COLO829 (cell line): ENCODE measurements at places on chromosomes 5 and 9.

- DNase-seq: no peak
Measured at GRCh38 chr9:104506565-104506964, 2.5 kb downstream of the OR13F1 start.

GRCh38 chr9:126956917-126957686, 42.5 kb downstream of the RALGPS1 start:
- no peak for DNase-seq

DNA sequence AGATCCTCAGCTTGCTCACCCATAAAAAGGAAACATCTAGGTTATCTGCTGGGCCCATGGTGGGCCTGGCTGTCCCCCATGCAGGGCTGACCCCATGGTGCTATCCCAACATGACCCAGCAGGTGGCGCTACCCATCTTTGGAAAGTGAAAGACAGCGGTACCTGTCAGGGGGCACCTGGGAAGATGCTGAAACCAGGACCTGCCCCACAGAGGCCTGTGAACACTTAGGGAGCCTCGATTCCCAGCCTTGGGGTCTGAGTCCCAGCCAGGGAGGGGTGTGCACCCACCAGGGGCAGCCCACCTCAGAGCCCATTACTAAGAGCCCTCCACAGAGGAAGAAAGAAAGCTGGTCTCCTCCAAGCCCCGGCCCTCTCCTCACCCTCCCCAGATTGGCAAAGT, 46.6 kb upstream of the IPPK start:
- peak; percentile 50 for DNase-seq

- peak; percentile 94 for DNase-seq
Measured at GRCh38 chr9:115109486-115109885, 8.5 kb downstream of the TNC start.

DNA sequence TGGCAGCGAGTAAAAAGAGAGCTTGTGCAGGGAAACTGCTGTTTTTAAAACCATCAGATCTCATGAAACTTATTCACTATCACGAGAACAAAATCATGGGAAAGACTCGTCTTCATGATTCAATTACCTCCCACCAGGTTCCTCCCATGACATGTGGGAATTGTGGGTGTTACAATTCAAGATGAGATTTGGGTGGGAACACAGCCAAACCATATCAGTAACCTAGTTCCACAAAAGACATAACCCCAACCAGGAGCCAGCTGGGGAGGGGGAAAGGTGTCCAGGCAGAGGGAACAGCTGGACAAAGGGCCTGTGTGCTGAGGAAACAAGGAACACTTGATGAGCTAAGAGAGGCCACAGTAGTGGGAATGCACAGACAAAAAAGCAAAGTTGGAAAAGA, 71.1 kb downstream of the BASP1 start:
- DNase-seq: no peak

- DNase-seq: no peak
Measured at GRCh38 chr9:119160551-119160950, 208.7 kb downstream of the BRINP1 start.

GRCh38 chr9:5518171-5518936, 8.0 kb downstream of the PDCD1LG2 start:
- DNase-seq: no peak

GRCh38 chr9:13952906-13953305, 361.0 kb downstream of the NFIB start:
- no peak for DNase-seq

- DNase-seq: peak; percentile 28
Measured at GRCh38 chr5:23208959-23209431, 298.4 kb upstream of the PRDM9 start.

DNA sequence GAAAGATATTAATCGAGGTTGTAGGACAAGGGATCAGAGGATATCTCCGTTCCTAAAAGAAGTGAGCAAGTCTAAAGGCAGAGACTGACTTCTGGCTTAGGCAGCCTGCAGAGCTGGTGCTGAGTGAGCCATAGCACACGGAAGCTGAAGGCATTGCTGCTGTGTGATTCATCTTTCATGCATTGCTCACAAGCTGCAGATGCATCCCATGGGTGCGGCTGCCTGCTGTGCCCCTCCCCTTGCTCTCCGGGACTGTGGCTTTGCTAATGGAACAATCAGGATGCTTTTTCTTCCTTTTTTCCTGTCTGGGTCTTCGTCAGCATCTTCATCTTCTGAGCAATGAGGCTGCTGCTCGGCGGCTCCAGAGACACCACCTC, 341.4 kb downstream of the DIRAS2 start:
- no peak for DNase-seq

DNA sequence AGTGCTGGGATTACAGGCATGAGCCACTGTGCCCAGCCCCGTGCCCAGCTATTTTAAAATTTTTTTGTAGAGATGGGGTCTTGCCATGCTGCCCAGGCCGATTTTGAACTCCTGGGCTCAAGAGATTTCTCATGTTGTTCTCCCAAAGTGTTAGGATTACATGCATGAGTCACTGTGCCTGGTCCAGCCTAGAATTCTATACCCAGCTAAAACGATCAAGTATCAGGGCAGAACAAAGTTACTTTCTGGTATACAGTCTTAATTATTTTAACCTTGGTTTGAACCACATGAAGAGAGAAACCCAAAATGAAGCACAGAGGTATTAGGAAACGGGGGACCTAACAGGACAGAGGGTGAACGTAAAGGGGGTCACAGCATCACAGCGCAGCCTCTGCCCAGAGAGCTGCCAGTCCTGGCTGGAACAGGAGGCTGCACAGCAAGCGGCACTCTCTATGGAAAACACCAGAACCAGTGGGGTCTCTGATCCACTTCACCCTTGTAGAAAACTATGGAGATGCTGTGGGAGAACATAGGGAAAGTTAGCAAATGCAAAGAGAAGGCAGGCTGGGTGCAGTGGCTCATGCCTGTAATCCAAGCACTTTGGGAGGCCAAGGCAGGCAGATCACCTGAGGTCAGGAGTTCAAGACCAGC, 10.2 kb downstream of the SQSTM1 start:
- no peak for DNase-seq

GRCh38 chr9:21624675-21625644, 142.8 kb upstream of the IFNE start:
- no peak for DNase-seq

GRCh38 chr5:173201636-173202265, 33.3 kb downstream of the NKX2-5 start:
- DNase-seq: peak; percentile 56

- no peak for DNase-seq
Measured at GRCh38 chr5:139104577-139105276, 93.4 kb downstream of the SIL1 start.

DNA sequence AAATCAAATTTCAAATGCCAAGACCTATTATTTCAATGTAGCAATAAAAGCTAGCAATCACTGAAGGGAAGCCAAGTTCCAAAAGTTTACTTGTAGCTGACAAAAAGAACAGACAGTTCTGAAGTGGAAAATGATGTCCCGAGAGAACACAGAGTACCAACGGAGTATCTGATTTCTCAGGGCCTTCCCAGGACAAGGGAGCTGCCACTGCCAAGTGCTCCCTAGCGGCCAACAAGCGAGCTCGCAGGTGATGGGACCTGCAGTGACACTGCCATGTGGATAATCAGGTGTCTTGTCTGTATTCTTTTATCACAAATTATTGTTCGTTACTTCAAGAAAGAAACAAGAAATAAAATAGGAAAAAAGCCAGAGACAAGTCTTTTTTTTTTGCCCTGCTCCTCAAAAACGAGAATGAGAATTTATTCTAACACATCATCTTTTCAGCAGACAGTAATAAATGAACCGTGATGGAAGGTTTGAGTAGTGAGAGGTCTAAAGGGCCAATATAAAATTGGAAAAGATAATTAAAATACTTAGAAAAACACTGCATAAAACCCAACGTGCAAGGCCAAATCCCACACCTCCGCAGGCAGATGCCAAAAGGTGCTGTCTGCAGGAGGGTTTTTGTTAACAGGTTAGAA, 159.4 kb downstream of the MYO10 start:
- DNase-seq: no peak

- DNase-seq: no peak
Measured at GRCh38 chr5:36052538-36052937, 14.1 kb downstream of the UGT3A2 start.

- no peak for DNase-seq
Measured at GRCh38 chr5:95600557-95600956, 19.3 kb upstream of the GPR150 start.

GRCh38 chr9:110255463-110256379, 586 bp downstream of the TXN start:
- no peak for DNase-seq

- DNase-seq: no peak
Measured at GRCh38 chr5:61273279-61273975, 58.6 kb upstream of the ZSWIM6 start.

- DNase-seq: no peak
Measured at GRCh38 chr9:80890124-80890523, 799.2 kb downstream of the TLE1 start.

DNA sequence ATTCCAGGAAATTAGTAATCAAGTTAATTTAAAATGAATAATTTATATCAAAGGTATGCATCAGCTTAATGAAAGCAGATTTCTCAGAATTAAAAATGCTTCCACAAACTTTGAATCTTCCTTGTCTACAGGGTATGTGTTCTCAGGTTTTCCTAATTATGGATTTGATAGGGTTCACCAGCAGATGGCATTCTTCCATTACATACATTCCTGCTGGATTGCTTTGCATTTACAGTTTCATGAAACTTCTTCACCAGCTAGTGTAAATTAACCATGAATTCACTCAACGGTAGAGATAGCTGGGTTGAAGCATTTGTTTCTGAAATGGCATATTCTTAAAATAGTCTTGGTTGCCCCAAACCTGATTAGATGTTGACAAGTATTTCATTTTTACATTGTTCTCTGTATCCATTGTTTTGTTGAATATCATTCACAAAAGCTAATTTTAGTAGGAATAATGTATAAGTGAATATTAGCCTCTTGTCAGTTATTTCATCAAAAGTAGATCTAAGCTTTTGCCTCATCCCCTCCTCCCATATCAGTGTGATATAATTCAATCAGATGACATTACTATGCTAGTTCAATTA, 68.7 kb upstream of the WDR41 start:
- peak; percentile 51 for DNase-seq

GRCh38 chr9:1759009-1759408, 256.1 kb upstream of the SMARCA2 start:
- DNase-seq: no peak

DNA sequence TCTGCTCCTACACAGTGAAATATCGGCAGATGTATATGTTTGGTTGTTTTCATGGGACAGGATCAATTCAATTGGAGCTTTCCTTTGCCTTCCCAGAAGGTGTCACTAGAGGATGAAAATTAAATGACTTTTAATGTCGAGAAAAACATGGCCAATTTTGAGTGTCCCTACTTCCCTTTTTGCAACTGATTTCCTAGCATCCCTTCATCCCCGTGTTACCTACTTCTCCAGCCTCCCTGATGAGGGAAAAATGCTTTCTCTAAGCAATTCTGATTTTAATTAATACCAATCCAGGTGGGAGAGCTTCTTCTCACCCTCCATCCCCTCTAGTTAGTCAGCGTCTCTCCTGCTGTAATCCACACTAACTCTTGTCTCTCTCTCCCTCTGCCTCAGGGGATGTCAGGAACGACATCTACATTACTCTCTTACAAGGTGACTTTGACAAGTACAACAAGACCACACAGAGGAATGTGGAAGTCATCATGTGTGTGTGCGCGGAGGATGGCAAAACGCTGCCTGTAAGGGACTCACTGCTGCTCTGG, 64.9 kb downstream of the DOCK2 start:
- DNase-seq: no peak

DNA sequence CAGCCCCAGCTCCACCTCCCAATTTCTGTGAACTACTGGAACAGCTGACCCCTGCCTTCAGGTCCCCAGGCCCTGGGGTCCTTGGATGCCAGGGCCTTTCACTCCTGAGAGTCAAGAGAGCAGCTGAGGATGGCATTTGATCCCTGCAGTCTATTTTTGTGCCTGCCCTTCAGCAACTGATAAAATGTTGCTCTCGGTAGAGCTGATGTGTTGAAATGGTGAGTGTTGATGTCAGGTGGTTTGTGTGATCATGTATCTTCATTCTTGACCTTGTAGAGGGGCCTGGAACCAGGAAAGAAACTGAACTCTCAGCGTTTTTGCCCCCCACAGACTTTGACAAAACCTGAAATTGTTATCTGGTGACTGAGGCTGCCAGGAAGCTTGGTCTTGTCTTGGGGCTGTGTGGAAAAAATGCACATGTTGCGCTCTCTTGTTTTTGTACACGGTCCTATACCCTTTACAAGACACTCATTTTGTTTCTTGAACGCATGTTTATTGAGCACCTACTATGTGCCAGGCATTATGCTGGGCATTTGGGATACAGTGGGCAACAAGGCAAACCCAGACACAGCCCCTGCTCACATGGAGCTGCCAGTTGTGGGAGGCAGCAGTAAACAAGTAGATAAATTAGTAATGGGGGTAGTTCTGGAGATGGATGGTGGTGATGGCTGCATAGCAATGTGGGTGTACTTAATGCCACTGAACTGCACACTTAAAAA, 78.3 kb downstream of the PPARGC1B start:
- DNase-seq: no peak

GRCh38 chr9:108272349-108272899, 583.4 kb downstream of the ACTL7B start:
- peak; percentile 85 for DNase-seq

DNA sequence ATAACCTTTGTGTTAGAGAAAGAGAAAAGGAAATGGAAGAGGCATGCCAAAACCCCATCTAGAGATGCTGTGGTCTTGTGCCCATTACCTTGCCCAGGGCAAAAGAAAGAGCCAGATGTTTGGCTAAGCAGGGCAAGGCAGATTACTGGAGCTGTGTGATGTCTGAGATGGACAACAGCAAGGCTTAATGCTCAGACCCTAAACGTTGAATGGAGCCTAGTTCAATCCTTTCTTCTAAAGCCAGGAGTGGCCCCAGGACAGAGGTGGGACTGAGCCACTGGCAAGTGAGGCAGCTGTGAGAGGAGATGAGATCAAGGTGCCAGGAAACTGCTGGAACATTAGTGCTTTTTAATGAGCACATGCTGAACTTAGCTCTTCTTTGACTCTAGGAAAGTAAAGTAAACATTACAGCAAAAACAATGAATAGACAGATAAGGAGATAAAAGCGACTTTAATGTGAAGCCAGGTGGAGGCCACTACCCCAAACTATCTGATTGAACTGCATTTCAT, 143.0 kb upstream of the EGFLAM start:
- DNase-seq: no peak

DNA sequence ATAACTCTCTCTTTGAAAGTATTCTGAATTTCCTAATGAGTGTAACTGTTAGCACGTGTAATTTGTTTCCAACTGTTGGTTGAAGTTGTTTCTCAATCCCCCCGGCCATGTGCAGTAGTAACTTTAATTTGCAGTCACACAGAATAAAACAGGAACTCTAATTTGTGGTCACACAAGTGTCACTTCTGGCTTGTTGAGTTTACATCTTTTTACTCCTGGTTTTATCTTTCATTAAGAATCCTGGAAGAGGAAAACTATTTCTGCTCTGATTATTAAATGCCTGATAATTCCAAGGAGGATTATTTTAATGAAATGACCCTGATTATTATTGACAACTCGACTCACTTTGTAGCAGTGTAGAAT, 1.2 kb downstream of the SCAMP1 start:
- DNase-seq: no peak

GRCh38 chr5:158198636-158199035, 339.7 kb upstream of the CLINT1 start:
- no peak for DNase-seq

GRCh38 chr5:32506201-32506661, 61.7 kb upstream of the ZFR start:
- no peak for DNase-seq
